ENCODE measurements at places on chromosomes 13 and 19.

- DNase-seq, result peak; percentile 56
These were observed 8.6 kb downstream of the ISOC2 start for GRCh38 chr19:55452749-55453346.

DNA sequence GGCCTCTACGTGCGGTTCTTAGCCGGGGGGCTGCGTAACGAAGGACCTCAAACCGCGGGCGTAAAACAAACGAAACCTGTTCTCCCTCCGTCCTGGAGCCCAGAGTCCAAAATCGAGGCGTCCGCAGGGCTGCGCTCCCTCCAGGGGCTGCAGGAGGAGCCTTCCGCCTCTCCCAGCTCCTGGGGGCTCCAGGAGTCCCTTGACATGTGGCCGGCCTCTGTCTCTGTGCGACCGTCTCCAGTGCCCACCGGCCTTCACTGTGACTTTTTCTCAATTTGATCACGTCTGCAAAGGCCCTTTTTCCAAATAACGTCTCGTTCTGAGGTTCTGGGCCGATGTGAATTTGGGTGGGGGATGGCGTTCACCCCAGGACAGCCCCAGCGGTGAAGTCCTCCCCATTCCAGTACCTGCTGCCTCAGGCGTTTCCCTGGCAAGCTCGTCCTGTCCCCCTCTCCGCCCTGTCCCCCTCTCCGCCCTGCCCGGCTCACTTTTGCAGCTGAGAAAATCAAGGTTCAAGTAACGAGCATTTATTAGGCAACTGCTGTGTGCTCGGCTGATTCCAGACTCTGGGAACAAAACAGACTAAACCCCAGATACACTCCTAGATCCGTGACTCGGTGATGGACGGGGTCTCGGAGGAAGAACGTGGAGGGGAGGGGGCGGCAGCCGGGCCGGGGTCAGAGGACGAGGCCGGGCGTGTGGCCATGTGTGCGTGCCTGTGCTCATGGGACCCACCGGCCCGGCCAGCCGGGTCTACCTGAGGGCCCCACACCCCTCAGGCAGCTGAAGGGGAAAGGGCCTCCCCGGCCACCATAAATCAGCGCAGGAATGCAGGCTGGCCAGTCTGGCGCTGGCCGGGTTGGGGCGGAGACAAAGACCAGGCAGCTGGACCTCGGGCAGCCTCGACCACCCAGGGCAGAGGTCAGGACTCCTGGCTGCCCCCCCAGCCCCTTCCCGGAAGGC, 28.1 kb upstream of the WDR18 start:
- DNase-seq, result no peak

DNA sequence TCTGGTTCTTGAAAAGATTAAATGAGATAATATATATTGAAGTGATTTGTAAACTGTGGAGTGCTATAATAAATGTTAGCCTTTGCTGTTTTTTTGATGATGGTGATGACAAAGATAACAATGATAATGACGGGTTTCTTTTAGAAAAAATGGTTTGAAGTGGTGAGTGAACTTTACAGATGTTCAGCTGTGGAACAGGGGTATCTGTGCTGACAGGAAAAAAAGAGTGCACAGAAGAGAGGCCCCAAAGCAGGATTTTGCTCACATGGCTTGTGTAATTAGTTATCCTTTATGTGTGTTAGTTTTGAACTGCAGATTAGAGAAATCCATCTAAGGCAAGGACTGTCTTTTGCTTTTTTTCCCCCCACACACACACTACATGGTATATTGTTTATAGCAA, 119.2 kb downstream of the CYSLTR2 start:
- no peak for DNase-seq

DNA sequence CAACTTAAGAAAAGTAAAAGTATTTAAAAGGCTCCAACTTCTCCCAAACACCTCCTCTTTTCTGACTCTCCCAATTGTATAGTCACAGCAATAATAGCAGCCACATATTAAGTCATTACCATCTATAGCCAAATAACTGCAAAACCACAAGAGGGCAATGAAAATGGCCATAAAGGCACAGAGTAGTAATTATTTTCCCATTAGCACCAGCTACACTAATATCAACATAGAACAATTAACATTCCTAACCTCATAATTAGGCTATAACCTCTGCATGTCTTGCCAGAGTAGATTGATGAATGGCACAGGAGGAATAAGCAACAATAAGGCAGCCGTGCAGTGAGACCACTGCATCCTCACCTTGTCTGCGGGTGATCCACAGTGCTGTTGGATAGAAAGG, 226.4 kb upstream of the SERP2 start:
- no peak for DNase-seq

DNA sequence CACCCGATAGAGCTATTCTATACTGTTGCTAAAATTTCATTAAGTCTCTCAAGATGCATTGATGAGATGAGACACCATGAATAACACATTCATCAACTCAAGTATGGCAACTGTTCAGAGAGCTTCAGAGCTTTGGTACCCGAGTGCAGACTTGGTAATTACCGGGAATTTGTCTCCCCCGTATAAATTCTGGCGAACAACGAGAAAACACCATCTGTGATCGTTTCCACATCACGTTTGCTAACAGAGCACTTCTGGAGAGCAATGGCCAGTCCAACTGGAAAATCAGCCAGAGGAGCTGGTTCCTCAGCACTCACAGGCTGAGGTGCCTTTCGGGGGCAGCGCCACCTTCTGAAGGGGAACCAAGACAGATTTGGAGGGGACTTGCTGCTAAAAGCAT, 40.2 kb downstream of the SUGP2 start:
- no peak for DNase-seq

DNA sequence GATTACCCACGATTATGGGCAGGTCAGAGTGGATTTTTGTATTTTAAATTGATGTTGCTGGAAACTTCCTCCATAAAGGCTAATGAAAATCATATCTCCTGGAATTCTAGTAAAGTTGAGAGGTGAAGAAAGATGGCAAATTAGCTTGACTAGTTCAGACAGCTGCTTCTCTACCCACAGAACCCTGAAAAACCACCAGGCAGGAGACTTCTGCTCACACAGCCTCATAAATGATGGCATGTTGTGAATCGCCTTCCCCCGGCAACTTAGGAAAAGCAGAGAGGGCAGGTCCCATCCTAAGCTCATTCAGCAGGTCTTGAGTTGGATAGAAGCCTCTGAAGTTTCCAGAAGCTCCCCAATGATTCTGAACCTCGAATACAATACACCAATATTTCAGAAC, 87.6 kb upstream of the SLC7A1 start:
- no peak for DNase-seq

- DNase-seq, result no peak
These were observed 10.9 kb downstream of the NCR1 start for GRCh38 chr19:54916822-54917221.

GRCh38 chr19:1789261-1790041, 22.6 kb downstream of the ATP8B3 start:
- no peak for DNase-seq

DNA sequence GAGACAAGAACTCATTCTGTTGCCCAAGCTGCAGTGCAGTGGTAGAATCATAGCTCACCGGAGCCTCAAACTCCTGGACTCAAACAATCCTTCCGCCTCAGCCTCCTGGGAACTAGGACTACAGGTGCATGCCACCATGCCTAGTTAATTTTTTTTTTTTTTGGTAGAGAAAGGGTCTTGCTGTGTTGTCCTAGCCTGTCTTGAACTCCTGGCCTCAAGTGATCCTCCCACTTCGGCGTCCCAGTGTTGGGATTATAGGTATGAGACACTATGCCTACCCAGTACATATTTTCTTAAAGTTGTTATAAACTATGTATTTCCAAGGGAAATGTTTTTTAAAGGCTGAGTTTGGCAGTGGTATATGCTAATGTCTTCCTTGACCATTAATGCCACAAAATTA, 412.6 kb downstream of the KLF12 start:
- no peak for DNase-seq

- DNase-seq, result peak; percentile 69
These were observed 811 bp upstream of the PRMT1 start for GRCh38 chr19:49676136-49676783.

DNA sequence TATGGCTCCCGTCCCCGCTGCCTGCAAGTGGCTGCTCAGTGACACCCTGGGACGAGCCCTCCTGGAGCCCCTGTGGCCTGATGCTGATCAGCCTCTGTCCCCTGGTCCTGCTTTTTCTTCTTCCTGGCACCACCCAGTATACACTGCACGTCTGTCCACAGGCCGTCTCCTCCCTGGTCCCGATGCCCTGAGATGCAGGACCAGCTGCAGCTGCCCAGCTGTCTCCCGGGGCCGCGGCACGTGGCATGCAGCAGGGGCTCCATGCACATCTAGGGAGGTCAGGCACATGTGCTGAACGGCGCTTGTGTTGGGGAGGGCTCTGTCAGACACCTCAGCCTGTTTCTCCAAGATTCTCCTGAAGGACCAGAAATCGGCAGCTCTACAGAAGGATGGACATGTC, 30.2 kb downstream of the ZFR2 start:
- DNase-seq, result no peak

- no peak for DNase-seq
These were observed 11.8 kb upstream of the HMGB1 start for GRCh38 chr13:30477346-30478195.

GRCh38 chr13:110206185-110206584, 100.8 kb downstream of the COL4A1 start:
- no peak for DNase-seq

DNA sequence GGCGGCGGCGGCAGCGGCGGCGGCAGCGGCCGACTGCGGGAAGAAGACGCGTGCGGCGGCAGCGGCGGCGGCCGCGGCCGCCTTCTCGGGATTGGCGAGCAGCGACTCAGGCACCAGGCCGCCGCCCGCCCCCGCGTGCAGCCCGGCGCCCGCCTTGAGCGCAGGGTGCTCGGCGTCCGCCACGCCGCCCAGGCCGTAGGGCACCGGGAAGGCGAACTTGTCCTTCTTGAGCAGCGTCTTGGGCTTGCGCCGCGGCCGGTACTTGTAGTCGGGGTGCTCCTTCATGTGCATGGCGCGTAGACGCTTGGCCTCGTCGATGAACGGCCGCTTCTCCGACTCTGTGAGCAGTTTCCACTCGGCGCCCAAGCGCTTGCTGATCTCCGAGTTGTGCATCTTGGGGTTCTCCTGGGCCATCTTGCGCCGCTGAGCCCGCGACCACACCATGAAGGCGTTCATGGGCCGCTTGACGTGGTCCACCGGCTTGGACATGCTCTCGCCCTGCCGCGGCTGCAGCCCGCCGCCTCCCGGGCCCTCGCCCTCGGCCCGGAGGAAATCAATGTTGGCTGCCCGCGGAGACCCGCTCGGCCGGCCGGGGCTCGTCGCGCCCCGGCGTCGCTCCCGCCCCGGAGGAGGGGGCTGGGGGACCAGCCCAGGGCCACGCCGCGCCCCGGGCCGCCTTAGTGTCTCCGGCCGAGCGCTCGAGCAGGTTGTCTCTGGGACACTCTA, 621 bp downstream of the SOX21 start:
- no peak for DNase-seq

GRCh38 chr13:23859455-23859854, 29.7 kb downstream of the MIPEP start:
- no peak for DNase-seq

DNA sequence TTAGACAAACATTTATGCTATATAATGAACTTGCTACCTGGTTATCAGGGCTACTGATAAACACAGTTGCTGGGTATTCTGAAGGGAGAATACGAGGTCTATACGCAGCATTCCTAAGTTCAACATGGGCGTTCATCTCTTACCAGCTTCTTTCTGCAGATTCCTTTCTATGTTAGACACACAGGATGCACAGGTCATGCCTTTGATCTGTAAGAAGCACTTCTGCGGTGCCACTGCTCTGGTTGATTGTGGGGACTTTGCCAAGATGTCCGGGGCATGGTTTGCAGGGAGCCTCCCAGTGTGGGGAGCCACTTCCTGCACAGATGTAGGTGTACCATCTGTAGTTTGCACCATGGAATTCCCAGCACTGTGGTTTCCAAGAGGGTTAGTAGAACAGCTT, 40.9 kb downstream of the ATP7B start:
- no peak for DNase-seq

DNA sequence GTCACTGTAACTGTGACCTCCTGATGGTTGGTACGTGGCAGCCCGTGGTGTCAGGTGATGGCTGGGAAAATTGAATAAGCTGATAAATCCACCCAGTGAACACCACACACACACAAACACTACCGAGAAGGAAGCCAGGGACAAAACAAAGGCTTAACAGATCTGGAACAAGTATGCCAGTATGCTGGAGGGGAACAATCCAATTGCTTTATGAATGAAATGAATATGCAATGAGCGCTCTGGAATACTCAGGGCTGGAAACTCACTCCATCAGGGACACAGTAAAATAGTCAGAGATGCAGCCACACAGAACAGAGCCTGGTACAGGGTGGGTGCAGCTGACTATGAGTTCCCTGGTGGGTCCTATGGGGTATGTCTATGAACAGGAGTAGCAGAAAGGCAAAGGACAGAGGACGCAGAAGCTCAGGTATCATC, 16.7 kb downstream of the TMTC4 start:
- no peak for DNase-seq

GRCh38 chr13:73411067-73411809, 352.4 kb downstream of the KLF5 start:
- DNase-seq, result no peak

- no peak for DNase-seq
These were observed 102.5 kb downstream of the ARHGEF7 start for GRCh38 chr13:111217641-111218040.

- DNase-seq, result no peak
These were observed 24.2 kb upstream of the TTYH1 start for GRCh38 chr19:54390942-54391577.

DNA sequence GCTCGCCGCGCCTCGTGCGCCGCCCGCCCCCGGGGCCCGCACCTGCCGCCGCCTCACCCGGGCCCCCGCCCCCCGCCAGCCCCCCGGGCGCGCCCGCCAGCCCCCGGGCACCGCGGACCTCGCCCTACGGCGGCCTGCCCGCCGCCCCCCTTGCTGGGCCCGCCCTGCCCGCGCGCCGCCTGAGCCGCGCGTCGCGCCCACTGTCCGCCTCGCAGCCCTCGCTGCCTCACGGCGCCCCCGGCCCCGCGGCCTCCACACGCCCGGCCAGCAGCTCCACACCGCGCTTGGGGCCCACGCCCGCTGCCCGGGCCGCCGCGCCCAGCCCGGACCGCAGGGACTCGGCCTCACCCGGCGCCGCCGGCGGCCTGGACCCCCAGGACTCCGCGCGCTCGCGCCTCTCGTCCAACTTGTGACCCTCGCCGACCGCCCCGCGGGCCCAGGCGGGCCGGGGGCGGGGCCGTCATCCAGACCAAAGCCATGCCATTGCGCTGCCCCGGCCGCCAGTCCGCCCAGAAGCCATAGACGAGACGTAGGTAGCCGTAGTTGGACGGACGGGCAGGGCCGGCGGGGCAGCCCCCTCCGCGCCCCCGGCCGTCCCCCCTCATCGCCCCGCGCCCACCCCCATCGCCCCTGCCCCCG, 17.2 kb downstream of the POLRMT start:
- DNase-seq, result no peak

- no peak for DNase-seq
These were observed 16.1 kb upstream of the MCF2L start for GRCh38 chr13:112952759-112953551.
